Gastroesophageal sphincter (tissue), 4 donors: ENCODE measurements at places on chromosomes 2 and 18. TPM values are rescaled to one million over a fixed set of nuclear protein-coding genes. Genes with fewer than 3 reads are reported as not detected.

Gene SPAG16
- total RNA-seq = 35.0 TPM

Gene VWA3B
- not detected for total RNA-seq

Gene SH2D6
- total RNA-seq = not detected

Gene PLEKHB2
- total RNA-seq = 58.7 TPM

Gene PLGLB2
- 0.47 TPM for total RNA-seq

Gene ASB18
- not detected for total RNA-seq

Gene MTERF4
- total RNA-seq = 33.0 TPM

Gene KIF1A
- total RNA-seq = 2.2 TPM

Gene COLEC12
- 21.2 TPM for total RNA-seq

Gene NETO1
- 0.23 TPM for total RNA-seq

Gene ST8SIA3
- not detected for total RNA-seq

Gene REG3G
- total RNA-seq = not detected
